Activated naive CD4-positive, alpha-beta T cell treated with Interleukin-2 at 50 U/mL for 16 hours (primary cell): ENCODE measurements at places on chromosomes 11 and 22.

- no peak for DNase-seq
These were observed 2.2 kb downstream of the RNF185 start for GRCh38 chr22:31162015-31162765.

DNA sequence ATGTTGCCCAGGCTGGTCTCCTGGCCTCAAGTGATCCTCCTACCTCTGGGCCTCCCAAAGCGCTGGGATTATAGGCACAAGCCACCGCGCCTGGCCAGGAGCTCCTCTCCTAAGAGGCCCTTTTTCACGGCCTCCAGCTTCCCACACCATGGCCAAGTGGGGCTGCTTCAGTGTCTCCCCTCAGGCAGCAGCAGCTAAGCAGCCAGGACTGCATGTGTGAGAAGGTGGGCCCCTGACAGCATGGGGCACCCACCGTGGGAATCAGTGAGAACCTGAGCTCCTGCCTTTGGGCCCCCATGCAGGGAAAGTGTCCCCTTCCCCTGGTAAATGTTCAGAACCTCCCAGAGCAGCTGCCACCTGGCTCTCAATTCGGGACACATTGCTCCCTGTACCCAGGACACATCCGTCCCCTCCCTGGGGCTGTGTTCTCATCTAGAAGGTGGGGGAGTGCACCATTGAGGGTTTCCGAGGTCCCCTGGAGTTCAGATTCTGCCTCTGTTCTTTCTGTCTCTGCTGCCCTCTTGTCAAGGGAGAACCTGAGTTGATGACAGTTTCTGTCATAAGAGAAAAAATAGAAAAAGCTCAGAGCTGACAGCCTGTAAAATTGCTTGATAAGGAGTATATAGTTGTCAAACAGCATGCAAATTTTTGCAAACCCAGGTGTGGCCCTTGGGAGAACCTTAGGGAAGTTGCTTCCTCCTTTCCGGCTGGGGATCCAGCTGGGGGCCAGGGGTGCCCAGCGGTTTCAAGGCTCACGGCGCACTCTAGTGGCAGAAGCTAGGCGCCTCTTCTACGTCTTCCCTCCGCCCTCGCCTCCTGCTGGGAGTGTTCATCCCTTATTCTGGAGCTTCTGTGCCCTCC lies 29.7 kb downstream of the FAM83F start:
- DNase-seq, result peak; percentile 65

DNA sequence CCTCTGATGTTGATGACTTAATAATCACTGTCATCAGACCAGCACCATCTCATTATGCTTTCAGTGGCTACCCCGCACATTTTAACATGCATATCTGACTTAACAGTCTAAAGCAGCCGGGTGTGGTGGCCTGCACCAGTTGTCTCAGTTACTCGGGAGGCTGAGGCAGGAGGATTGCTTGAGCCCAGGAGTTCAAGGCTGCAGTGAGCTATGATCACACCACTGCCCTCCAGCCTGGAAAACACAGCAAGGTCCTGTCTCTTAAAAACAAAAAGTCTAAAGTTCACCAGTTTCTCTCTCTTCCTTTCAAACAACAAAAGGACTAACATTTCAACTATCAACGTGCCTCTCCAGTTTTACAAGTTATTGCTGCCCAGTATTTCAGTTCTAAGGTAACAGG lies 55.3 kb upstream of the GAB2 start:
- DNase-seq, result no peak

- no peak for DNase-seq
These were observed 10.0 kb upstream of the MAPK11 start for GRCh38 chr22:50280022-50280707.

GRCh38 chr11:1564535-1565172 lies 7.4 kb downstream of the DUSP8 start:
- no peak for DNase-seq

DNA sequence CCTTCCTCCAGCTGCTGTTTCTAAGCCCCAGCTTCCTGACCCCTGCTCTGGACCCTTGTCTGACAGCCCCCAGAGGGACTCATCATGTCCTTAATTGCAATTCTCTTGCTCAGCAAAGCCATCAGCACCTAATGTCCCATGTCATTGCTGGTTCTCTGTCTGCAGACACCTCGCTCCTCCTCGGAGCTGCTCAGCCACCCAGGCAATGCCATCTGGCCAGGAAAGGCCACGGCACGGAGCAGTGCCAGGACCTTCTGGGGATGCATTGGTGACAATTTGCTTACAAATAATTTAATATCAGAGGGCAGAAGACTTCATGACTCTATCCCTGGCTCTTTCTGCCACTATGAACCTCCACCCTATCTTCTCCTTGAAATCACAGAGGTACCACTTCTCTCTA lies 107.0 kb upstream of the THY1 start:
- no peak for DNase-seq

GRCh38 chr11:76641905-76642304 lies 28.6 kb downstream of the LRRC32 start:
- no peak for DNase-seq

DNA sequence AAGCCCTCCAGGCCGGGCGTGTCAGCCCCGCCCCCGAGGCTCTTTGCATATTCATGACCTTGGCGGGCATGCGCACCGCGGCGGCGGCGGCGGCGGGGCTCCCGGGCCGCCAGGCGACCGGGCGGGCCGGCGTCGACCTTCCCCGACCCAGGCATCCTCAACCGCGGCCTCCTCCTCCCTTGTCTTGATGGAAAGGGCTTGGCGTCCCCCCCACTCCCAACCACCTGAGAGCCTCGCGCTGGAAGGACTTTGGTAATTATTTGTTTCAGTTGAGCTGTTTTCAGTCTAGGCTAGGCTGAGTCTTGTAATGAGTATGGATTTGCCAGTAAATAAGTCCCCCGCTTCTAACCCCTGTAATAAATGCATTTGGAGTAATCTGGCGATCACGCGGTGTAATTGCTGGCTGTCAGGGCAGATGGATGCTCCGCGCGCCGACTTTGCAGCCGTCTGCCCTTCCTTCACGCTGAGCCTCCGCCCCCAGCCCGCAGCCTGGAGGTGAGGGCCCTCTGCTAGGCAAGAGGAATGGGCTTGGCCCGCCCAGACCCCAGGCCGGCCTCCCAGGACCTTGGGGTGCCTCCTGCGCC lies 25.2 kb downstream of the FLRT1 start:
- peak; percentile 62 for DNase-seq

- DNase-seq, result no peak
These were observed 746.1 kb upstream of the LRRC4C start for GRCh38 chr11:42205518-42205917.

DNA sequence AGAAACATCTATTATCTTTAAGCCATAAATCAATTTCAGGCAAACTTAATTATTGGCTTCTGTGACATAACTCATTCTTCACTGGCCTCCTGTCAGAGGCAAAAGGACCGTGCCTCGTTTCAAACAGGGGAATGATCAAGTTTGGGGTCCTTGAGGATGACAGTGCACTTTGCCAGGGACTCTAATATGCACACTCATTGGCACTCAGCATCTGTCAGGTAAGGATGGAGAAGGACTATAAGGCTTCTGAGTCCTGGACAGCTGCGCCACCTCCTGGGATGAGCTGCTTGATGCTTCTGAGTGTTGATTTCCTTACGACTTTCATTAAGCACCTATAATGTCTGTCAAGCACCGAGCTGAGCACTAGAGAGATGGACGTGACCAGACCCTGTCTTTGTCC lies 20.2 kb downstream of the BPIFC start:
- DNase-seq, result peak; percentile 6

GRCh38 chr11:82747471-82747870 lies 13.8 kb upstream of the FAM181B start:
- no peak for DNase-seq

GRCh38 chr11:61048368-61049062 lies 53.8 kb upstream of the CD5 start:
- no peak for DNase-seq

DNA sequence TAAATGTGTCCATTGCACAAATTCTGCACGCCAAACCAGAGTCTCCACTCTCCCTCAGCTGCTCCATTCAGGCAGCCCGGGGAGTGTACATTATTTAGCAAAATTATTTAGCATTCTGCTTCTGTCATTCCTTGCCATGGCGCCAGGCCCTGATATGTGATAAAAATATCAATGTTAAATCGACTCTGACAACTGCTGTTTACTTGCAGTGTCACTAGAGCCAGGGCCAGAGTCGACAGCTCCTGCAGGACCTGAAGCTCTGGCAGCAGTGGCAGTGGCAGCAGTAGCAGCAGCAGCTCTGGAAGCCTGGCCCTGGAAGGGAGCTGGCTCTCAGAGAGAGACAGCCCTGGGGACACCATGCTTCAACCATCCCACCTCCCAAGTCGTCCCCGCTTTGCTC lies 224.5 kb downstream of the BUD13 start:
- no peak for DNase-seq

GRCh38 chr11:14499178-14499559 lies 442 bp downstream of the COPB1 start:
- DNase-seq, result peak; percentile 43

DNA sequence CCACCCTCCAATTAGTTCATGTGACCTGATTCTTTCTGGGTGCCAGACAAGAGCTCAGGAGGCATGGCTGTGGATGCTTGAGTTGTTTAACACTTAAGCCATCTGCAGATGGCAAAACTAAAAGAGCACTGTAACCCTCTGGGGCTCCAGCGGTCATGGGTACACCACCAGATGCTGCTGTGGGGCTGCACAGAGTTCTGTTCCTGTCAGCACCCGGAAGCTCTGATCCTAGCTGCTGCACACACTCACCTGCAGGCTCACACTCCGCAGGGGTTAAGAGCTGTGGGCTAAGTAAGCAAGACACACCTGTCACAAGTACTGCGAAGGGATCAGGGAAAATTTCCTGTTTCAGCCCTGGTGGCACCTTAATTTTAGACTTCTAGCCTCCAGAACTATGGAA lies 307.8 kb downstream of the C11orf87 start:
- DNase-seq, result no peak

- no peak for DNase-seq
These were observed 27.3 kb downstream of the FAM168A start for GRCh38 chr11:73570415-73571114.

DNA sequence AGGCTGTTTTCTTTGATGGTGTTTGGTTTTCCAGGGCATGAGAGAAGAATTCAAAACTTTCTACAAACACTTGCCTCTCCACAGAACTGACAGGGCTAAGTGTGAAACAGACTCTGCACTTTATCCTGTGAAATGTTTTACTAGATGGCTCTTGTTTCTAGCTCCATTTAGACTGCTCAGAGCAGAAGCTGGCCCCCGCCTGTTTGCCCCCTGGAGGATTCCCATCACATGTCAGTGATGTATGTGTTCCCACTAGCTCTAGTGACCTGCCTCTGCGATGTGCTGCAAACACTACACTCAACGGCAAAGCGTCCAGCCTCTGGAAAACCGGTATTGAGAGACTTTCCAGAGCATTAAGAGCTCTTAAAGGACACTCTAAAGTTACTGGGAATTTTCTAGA lies 41.4 kb upstream of the PCF11 start:
- DNase-seq, result no peak

GRCh38 chr11:1193326-1194230 lies 29.3 kb upstream of the MUC5B start:
- DNase-seq, result no peak

GRCh38 chr11:123062892-123063825 lies 1.2 kb upstream of the HSPA8 start:
- peak; percentile 39 for DNase-seq

DNA sequence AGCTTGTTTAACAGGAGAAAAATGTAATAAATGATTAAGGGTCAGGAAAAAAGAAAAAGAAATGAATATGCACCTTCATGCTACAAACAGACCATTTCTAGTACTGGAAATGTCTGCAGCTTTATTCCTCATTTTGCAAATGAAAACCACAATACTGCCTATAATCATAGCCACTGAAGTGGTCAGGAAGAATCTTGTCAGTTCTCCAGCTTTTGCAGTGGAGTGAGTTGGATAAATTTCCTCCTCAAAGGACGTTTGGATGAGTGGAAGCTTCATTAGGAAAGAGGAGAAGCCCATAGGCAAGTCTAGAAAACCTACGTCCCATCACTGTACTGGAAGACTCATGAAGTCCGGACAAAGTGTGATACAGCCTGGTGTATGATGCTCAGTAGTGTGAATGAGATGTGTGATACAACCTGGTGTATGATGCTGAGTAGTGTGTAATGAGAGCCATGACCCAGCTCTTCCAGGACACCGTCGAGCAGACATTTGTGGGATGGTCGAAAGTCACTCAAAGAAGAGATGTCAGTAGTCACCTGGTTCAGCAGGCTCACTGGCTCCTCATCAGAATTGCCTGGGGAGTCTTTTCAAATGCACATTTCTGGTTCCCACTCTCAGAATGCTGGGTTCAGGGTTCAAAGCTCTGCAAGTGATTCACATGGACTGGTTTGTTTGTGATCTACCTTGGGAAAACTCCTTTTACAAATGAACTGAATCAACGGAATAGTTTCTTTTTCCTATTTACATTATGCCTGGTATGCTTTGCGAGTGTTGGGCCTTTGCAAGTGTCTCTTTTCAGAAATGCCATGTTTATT lies 101.3 kb downstream of the PDHX start:
- no peak for DNase-seq

- DNase-seq, result peak; percentile 92
These were observed at the start of gene COPB1 for GRCh38 chr11:14499560-14500180. COPB1 (minus strand) TSS chr11:14499811; CDS start chr11:14498928, 883 bp downstream.

- DNase-seq, result no peak
These were observed 55.9 kb upstream of the MN1 start for GRCh38 chr22:27857443-27857842.

DNA sequence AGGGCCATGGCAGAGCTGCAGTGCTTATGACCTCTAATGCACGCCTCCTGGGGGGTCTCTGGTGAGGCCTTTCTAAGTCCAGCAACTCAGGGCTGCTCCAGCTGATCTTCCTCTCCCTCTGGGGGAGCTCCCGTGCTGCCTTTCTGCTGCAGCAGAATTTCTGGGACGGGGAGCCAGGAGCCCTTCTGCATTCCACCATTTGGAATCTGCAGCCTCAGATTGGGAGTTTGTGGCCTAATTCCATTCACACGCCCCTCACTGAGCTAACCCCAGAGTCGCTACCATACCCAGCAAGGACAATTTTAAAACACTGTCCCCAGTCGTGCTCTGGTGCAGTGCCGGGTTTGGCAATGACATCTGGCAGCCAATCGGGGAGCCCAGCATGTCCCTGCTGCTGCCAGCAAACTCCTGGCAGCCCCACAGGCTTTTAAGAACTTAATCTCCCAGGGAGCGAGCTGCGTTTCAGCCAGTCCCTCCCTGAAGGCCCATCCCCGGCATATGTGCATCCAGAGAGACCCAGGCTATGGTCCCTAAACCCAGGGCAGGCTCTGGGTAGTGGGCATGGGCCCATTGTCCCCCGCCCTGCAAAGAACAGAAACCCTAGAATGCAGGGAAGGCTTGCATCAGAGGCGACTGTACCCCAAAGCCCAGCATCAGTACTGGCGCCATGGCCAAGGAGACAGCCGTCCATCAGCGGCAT lies 4.7 kb downstream of the SHANK2 start:
- no peak for DNase-seq

DNA sequence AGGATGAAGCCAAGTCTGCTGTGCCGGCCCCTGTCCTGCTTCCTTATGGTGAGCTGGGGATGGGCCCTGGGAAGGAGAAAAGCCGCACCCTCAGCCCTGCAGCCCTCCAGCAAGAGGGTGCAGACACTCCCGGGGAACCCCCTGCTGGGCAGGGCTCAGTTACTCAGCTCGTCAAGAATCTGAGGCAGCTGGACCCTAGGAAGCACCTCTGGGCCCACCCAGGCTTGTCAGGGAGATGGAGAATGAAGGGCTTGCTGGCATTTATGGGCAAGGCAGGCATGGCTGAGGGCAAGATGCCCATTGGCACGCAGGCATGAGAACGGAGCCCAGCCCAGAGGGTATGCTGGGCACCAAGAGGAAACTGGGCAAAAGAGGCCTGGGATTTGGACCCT lies 12.9 kb downstream of the RELT start:
- no peak for DNase-seq

GRCh38 chr11:96265220-96265737 lies 77.7 kb downstream of the MAML2 start:
- no peak for DNase-seq

GRCh38 chr22:36027579-36027934 lies 1.1 kb downstream of the RBFOX2 start:
- DNase-seq, result peak; percentile 3
